Aorta (tissue), 5 donors: ENCODE measurements at places on chromosomes 4 and X. TPM values are rescaled to one million over a fixed set of nuclear protein-coding genes. Genes with fewer than 3 reads are reported as not detected.

CACNA1F gene
- polyA plus RNA-seq = 0.38 TPM

GRCh38 chr4:138348055-138348454, 105.9 kb upstream of the SLC7A11 start:
- no peak for DNase-seq

DNA sequence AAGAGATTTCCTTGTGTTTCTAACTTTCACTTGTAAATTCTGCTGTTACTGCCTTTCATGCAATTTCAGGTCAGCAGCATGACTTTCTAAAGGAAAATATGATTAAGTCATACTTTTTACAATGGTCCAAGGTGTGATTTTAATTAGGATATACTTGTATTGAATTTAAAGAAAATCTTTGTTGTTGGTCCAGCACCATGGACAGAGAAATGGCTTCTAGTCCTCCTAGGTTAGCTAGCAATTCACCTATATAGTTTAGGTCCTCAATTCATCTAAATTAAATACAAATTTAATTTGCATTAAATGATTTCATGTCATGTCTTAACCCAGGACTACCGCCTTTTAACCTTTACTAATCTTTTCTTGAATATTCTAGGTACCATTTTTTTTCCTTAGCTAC, 304.9 kb upstream of the RPS6KA3 start:
- no peak for DNase-seq

GPR50 gene
- polyA plus RNA-seq = 0.18 TPM

SLC4A4 gene
- 0.13 TPM for polyA plus RNA-seq

DNA sequence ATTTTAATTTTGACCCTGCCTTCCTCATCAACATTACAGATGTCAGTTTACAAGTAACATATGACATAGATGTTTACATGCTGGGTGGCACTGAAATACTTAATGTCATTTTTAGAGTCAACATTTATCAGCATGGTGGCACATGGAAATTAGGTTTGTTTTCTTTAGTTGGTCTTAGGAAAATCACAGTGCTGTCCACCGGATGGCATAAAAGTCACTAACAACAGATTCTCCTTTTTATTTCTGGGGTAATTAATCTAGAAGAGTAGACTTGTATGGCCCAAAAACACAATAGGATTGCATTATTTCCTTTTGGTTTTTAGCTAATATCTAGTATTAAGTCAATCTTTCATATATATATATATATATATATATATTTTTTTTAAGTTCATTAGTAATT, 88.6 kb upstream of the HHIP start:
- no peak for DNase-seq

POF1B gene
- polyA plus RNA-seq = 8.6 TPM
